ENCODE measurements at places on chromosomes 7 and 10.

- no peak for DNase-seq
Measured at GRCh38 chr10:93039721-93040120, 20.9 kb upstream of the CYP26C1 start.

DNA sequence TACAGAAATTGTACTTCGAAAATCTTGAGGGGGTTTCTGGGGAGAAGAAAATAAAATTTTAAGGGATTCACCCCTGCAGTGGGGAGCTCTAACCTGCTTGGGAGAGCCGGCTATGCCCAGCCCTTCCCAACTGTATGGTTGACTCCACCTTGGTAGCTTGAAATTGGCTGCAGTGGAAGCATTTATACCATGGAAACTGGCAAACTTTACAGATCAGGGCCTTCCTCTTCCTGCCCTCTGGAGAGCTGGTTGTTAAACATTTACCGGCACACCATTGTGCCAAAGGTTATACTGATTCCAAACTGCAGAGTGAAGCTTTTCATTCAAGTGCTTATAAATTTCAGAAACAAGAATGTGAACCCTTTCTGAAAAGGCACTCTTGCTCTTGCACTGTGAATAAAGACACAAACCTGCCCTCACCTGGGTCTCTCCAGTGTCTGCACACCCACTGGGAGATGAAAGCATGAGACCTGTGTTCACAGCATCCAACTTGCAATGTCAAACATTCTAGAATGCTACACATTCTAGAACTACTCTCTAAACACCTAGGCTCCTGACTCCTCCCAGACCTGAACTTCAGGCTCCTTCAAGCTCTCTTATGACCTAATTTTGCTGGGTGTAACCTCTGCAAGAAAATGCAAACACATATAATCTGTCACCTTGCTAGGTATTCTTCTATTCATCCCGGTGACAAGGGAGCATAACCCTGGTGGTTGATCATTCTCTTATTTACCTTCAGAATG, 44.7 kb downstream of the ABLIM1 start:
- DNase-seq, result no peak

GRCh38 chr7:45921699-45922519, 837 bp upstream of the IGFBP3 start:
- DNase-seq, result peak; percentile 87

DNA sequence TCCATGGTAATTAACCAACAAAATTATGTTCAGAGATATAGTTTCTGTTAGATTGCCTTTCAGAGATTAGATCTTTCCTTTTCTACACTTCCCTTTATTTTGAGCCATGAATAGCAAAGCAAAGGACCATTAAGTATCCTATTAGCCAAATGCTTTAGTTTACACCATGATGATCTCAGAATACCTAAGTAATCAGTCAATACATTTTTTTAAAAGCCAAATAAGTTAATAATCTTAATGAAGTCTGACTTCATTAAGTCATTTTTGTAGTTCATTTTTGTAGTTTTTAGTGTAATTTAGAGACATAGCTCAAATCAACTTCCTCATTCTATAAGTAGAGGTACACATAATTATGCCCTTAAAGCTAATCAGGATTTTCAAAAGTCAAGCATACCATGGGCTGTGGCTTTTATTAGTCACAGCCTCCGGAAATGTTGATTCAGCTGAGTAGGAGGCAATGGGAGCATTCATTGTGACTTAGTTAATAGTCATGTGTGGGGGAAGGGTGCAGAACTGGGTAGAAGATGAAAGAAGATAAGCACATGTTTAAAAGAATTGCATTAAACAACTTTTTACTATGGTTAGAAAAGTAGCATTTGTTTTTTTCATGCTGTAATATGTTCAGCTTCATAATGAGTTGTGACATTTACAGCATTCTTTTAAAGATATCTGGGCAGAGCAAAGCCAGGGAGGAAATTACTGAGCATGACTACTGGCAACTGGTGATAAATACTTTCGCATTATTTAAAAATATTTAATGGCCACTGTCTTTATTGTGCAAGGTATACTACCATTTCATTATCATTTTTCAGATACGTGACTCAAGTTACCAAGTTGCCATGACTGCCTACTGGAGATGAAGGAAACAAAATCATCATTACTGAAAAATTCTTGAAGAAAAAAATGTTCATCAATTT, 57.3 kb upstream of the CCDC71L start:
- no peak for DNase-seq

DNA sequence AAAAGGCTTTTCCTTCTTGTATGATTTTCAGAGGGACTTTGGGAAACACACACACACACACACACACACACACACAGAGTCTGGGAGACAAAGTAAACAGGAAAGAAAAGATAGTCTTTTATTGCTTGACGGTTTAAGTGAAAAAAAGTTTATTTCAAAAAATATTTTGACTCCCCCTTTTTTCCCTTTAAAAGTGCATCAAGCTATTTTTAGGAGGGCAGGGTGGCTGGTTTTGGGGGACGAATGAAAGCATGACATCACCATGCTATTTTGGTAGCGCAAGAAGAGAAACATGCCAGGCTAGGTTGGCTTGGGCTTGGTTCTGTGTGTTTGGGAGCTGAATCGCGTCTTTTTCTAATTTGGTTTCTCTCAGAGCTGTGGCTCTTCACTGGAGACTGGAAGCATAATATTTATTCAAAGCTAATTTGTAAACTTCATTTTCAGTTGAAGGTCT, 129.2 kb downstream of the BAMBI start:
- no peak for DNase-seq

GRCh38 chr10:124064676-124065075, 28.7 kb downstream of the CHST15 start:
- no peak for DNase-seq

GRCh38 chr10:59894114-59894513, 12.2 kb downstream of the CCDC6 start:
- peak; percentile 42 for DNase-seq

DNA sequence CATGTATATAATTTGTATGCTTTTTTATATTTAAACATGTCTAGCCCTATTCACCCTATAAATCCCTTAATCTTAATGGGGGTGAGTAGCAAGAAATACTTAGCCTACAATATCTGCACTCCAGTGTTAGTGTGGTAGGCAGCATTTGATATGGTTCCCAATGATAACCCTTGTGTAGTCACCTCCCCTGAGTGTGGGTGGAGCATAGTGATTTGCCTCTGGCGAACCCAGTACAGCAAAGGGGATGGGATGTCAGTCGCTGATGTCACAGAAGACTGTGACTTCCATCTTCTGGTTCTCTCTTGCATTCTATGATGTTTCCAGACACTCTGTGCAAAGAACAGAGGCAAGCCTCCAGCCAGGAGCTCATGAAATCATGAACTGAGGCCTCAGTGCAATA, 211.2 kb downstream of the CRPPA start:
- no peak for DNase-seq

GRCh38 chr10:15140698-15141097, 27.8 kb downstream of the NMT2 start:
- no peak for DNase-seq

DNA sequence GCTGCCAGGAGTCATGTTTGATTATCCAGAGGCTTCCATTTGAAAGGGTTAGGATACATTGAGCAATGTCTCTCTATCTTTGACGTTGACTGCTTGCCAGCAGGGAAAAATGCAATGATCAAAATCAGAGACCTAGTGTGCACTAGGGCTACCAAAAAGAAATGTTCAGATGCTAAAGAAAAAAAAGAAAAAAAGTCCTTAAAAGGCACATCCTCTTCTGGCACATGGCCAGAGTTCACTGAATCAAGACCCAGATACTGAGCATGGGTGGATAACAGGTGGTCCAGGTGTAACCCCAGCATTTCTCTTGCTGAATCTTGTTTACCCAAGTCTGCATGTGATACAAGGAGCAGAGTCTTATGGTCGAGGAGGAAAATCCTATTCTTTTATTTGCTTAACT, 899.3 kb downstream of the SORCS3 start:
- DNase-seq, result no peak

- no peak for DNase-seq
Measured at GRCh38 chr7:142602183-142602582, 147.1 kb upstream of the PRSS1 start.

GRCh38 chr10:29011516-29011915, 277.4 kb upstream of the LYZL1 start:
- no peak for DNase-seq

DNA sequence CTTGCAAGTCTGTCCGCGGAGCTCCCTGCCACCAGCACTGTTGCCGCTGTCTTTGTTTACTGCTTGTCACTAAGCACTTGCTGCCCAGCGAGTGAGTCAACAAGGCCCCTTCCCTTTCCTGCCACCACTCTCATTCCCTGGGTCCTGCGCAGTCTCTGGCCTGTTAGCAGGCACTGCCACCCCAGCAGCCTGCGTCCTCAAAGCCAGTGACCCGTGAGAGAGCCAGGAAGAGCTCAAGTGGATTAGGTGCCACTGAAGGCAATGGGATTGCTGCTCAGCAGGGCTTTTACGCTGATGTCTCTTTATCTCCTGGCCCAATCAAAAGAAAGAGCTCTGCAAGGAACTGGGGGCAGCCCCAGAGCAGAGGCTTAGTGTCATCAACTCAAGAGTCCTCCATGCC, at the start of gene FRMPD2:
Gene FRMPD2 (minus strand): TSS at position 61 of the 400 bp plus-strand sequence. CDS start 129 bp downstream, outside the sequence.
- no peak for DNase-seq

- no peak for DNase-seq
Measured at GRCh38 chr10:102537948-102538347, 34.2 kb downstream of the SUFU start.

- no peak for DNase-seq
Measured at GRCh38 chr10:122207596-122207995, 63.5 kb upstream of the BTBD16 start.

GRCh38 chr7:150481922-150482321, 31.5 kb downstream of the GIMAP8 start:
- DNase-seq, result no peak

DNA sequence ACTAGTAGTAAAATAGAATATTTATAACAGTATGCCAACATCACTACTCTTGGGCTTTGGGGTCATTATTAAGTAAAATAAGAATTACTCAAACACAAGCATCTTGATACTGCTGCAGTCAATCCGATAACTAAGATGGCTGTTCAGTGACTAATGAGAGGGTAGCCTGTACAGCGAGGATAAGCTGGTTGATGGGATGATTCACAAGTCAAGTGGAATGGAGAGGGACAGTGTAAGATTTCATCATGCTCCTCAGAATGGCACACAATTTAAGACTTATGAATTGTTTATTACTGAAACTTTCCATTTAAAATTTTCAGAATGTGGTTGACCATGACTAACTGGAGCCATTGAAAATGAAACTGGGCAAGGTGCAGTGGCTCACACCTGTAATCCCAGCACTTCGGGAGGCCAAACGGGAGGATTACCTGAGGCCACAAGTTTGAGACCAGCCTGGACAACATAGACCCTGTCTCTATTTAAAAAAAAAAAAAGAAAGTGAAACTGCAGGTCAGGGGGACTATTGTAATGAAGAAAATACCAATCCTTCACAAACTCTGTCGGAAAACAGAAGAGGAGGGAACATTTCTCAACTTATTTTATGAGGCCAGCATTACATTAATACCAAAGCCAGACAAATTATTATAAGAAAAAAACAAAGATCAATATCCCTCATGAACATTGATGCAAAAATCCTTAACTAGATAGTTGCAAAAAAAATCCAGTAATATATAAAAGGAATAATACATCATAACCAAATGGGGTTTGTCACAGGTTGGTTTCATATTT, 11.2 kb downstream of the AVL9 start:
- no peak for DNase-seq

- no peak for DNase-seq
Measured at GRCh38 chr10:96587264-96588059, 650 bp upstream of the TM9SF3 start.

- DNase-seq, result no peak
Measured at GRCh38 chr7:121366852-121367431, 29.2 kb downstream of the FAM3C start.

DNA sequence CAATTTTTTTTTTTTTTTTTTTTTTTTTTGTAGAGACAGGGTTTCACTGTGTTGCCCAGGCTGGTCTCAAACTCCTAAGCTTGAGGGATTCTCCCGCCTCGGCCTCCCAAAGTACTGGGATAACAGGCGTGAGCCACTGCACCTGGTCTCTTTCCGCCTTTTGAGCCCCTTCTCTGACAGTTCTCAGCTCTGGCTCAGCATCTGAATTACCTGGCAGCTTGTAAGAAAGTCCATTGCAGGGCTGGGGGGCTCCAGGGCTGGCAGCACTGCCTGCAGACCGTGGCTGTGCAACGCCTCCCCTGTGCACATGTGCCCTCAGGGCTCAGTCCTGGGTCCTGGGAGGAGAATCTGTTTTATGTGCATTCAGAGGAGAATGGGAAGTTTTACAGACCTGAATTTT, 37.6 kb downstream of the VWA2 start:
- DNase-seq, result no peak

- no peak for DNase-seq
Measured at GRCh38 chr7:37269711-37270508, 178.8 kb downstream of the ELMO1 start.

DNA sequence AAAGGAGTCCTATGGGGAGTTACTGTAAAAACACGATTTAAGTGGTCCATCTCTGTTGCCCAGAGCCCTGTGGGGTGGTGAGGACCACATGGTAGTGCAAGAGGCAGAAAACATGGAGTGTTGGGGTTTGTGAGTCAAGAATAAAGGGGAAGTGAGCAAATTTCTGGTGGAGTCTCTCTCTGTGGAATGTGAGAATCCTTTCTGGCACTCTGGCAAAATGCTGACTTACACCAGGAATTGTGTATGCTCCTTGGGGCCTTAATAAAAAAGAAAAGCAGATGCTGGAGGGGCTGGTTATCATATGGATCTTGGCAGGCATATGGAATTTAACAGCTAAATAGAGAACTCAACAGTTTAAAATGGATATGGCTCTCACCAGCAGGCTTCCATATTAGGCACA, 486.0 kb downstream of the TNS3 start:
- DNase-seq, result peak; percentile 48

DNA sequence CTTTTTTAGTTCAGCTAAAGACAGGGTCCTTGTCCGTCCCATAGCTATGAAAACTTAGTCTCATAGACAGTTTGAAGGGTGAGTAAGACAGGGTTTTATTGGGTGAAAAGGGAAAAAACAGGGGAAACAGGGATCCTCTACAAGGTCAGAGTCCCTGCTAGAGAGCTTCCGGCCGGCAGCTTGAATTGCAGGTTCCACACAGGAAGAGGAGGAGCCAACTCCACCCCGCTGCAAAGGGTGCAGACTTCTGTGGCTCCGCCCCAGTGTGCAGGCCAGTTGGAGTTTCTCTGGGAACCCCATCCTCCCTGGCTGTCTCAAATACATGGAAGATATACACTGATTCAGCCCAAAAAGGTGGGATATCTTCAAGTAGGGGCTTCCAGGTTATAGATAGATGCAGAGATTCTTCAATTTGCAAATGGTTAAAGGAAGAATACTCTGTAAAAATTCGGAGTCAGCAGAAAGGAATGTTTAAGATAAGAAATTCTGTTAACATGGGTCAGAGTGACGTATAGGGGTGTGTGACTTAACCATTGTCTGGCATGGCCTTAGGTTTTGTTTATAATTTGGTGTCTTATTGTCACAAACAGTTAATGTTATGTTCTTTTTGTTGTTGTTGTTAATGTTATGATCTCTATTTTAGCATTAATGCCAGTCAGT, 34.6 kb upstream of the HECW1 start:
- DNase-seq, result no peak

- no peak for DNase-seq
Measured at GRCh38 chr7:2938514-2939192, 94.5 kb upstream of the GNA12 start.

GRCh38 chr7:111370002-111370401, 192.3 kb downstream of the IMMP2L start:
- no peak for DNase-seq
